ENCODE measurements at places on chromosomes 7 and 10.
A peak's percentile ranks its signal among the peaks of the same experiment; 100 is the strongest.

GRCh38 chr7:100443096-100443840 lies 7.0 kb upstream of the PPP1R35 start:
- DNase-seq = no peak

DNA sequence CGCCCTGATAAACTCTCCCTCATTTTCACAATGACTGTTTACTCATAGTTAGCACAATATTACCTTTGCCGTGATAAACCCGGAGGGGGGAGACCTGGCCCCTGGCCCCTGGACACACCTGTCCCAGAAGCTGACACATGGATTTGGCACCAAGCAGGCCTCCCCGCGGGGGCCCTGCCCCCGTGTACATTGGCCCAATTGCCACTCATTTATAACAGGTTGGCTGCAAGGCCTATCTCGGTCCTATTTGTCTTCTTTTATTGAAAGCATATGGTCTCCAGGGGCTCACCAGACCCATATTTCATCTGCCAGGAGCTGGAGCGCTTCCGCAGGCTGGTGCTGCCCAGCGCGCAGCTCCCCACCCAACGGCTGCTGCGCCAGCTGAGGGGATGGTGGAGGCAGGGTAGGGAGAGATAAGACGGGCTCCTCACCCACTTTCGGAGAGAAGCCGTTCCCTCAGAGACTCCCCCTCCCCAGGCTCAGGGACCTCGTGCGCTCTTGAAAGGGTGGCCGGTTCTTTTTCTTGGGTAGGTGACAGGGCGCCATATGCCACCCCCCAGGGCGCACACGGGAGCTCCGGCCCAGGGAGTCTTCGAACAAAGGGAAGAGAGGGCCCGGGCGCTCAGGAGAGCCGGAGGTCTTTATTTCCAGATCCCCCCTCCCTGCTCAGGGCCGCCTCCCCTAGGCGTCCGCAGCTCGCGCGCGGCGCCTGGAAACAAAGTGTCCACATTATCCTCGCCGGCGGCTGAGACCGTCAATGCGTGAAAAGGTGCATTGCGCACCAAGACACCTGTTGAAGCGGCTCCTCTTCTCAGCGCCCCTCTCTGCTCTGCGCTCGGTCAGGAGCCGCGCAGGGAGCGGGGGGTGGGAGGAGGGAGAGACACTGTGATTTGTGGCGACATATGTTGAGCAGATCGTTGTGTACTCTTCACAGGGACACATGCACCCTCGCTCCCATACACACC lies 4.3 kb upstream of the NEUROG3 start:
- DNase-seq = no peak

GRCh38 chr7:77428777-77429231 lies 12.7 kb upstream of the GSAP start:
- DNase-seq = peak; percentile 18

DNA sequence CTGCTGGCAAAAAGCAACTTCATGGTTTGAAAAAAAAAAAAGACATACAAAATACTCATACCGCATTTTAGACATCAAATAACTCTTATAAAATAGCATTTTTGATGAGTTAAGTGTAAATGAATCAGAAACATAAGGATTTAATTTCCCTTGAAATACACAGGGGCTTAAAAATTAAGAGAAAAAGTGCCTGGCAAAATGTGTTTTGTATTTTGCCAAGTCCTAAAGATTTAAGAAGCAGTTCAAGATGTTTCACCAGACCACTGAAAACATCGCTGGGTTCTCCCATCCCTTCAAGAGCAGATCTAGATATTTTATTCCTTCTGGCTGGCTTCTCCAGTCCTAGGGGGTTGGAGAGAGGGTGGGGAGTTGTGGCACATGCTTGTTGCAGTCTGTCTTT lies 396.4 kb downstream of the INHBA start:
- DNase-seq = no peak

DNA sequence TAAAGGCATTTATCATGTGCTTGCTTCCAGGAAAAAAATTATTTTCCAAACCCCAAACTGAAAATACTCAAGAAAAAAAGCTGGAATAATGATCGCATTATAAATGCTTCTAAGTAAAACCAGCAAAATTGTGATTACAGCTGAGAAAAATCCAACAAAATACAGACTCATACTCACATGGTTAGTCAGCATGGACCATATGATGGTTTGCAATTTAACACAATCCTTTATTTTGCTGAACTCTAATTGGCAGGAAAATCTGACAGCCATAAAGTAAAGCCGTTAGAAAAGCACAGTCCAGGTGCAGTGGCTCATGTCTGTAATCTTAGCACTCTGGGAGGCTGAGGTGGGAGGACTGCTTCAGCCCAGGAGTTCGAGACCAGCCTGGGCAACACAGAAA lies 59.6 kb downstream of the BRI3 start:
- DNase-seq = no peak

DNA sequence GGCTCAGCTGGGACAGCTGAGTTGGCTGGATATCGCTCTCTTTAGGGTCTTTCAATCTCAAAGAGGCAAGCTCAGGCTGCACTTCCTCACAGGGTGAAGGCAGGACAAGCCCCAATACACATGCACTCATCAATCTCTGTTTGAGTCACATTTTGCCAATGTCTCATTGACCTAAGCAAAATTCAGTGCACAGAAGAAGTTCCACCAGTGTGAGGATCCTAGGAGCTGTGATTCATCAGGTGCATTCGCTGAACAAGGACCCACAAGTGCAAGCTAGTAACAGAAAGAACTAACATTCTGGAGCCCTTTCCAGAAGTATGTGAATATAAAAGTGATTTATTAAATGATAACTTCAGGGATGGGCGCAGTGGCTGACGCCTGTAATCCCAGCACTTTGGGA lies 477.2 kb downstream of the GPAM start:
- no peak for DNase-seq

Measured in NCI-H510A (cell line).